ENCODE measurements at places on chromosomes 6 and 20.

- DNase-seq: no peak
Observed at GRCh38 chr6:131281471-131282270, 146.4 kb downstream of the AKAP7 start.

- no peak for DNase-seq
Observed at GRCh38 chr6:127459231-127459641, at the start of gene KIAA0408. TSS of gene KIAA0408 (minus strand) at chr6:127459389. CDS start at chr6:127453981, 5,408 bp downstream.

DNA sequence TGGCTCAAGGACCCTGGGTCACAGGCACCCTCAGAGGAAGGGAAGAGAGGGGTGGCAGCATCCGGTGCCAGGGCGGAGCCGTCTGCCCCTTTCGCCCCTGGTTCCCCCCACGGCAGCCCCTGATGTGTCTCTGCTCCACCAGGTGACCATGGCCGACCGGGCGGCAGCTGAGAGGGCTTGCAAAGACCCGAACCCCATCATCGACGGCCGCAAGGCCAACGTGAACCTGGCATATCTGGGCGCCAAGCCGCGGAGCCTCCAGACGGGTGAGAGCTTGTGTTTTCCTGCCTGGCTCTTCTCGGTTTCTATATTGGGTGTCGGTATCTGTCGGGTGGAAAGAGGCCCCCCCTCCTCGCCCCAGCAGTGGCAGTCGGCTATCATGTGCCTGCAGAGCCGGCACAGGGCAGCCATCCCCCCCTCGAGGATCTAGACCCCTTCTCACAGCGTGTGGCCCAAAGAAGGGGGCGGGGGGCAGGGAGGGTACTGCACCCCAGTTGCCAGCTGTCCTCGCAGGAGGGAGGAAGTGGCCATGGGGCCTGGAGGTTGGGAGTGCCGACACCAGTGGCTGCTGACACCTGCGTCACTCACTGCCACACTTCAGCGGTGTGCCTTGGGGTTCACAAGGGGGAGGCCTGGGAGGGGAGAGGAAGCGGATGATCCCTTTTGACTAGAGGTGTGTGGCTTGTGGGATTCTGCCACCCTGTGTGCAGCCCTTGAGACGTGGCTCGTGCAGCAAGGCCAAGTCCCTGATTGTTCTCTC is 1.5 kb downstream of the RBM38 start:
- DNase-seq: no peak

DNA sequence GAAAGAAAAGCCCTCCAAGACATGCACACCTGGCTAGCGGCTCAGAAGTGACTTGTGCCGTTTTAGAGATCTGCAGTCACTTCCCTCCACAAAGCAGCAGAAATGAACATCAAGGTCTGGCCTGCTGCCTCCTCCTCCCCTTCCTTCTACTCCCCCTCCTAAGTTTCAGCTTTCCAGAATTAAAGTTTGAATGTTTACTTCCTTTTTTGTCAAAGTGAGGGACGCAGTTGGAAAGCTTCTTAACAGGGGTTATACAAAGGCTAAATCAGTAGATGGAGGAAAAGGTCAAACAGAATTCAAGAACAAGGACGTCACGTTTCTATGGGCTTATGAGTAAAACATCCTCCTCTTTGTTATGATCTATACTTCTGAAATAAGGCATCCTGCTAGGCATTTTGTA is 227.7 kb downstream of the SLC35F1 start:
- DNase-seq: no peak

- no peak for DNase-seq
Observed at GRCh38 chr6:113763311-113763766, 93.8 kb upstream of the MARCKS start.

DNA sequence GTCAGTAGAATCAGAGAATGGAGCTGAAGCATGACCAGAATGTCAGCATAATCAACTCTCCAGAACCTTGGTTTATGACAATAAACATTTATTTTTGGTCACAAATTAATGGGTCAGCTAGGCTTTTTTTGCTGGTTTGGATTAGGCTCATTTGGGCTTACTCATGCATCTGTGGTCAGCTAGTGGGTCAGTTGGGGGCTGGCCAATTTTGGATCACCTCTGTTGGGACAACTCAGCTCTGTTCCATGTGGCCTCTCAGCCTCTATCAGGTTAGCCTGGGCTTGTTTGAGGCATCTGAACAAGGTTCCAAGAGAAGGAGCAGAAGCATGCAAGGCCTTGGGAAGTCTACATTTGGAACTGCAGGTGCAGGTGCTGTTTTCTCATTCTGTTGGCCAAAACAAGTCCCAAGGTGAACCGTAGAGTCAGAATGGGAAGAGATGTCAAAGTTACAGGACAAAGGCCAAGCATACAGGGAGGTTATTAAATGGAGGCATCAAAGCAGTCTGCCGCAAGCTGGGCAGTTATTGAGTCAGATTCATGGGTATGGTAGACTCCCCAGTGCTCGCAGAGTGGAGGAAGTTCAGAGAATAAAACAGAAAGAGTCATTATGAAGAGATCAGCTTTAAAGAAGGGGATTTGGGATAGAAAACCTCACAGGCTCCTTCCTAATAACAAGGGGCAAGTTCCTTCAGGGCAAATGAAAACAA is 173.0 kb downstream of the PLCB4 start:
- no peak for DNase-seq

- DNase-seq: peak; percentile 30
Observed at GRCh38 chr20:36585410-36586125, 12.2 kb downstream of the TGIF2 start.

GRCh38 chr6:156849806-156850205 is 72.6 kb downstream of the ARID1B start:
- DNase-seq: no peak

DNA sequence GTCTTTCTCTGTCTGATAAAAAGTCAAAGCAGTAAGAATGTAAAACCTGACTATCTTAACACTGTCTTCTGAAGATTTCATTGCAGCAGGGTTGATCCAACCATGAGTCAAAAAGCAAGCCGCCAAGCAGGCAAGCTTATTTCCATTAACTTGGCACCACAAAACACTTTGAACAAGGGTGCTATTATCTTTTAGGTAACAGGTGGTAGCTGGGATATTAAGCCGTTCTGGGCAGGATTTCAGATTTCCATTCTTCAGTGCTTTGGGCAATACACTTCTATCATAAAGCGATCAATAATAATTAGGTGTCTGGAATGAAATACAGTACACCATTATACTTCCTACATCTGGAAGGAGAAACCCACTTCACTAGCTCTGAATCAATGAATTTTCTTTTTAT is 181.9 kb downstream of the TBC1D7 start:
- no peak for DNase-seq

DNA sequence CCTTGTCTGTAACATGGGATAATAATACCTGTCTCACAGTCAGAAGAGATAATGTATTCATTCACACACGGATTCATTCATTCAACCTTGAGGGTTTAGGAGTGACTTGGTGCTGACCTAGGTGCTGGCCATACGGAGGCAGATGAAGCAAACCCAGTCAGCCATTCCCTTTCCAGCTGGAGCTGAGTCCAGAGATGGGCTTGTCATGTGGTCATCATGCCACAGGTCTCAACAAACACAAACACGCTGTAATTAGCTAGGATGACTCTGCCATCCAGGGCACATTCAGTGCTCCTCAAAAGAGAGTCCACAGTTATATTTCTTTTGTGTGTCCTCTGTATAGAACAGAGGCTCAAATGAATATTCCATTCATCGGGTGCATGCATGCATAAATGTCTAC is 19.5 kb upstream of the PRELID3B start:
- no peak for DNase-seq

DNA sequence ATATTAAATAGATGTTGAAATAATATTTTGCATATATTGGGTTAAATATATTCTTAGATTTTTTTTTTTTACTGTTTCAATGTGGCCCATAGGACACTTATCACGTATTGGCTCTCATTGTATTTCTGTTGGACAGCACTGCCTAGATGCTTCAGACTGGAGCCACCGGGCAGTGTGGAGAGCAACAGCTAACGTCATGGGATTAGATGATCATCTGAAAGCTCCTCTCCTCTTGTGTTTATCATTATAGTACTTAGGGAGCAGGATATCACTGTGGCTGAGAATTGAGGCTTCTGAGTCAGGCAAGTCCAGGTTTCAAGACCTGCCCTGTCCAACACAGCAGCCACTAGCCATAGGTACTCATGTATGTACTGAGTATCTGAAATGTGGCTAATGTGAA is 87.4 kb downstream of the ZHX3 start:
- no peak for DNase-seq

GRCh38 chr20:58312836-58313235 is 3.3 kb downstream of the RAB22A start:
- no peak for DNase-seq

GRCh38 chr20:63455568-63455859 is 16.9 kb downstream of the KCNQ2 start:
- no peak for DNase-seq

DNA sequence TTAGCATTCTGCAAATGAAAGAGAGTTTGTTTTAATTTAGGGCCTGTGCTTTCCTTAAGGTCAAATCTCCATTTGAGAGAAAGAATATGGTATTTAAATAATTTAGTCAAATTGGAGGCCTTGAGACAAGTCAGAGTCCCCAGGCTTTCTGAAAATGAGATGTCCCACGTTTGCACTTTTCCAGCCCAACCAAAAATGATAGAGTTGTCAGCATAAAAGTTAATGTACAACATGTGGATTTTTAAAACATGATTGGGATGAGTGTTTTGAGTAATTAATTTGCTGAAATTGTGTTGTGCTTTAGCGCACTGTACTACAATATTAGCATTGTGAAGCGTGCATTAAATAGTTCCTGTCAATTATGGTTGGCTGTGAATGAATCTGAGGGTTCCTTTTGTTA is 10.0 kb downstream of the CD83 start:
- no peak for DNase-seq

DNA sequence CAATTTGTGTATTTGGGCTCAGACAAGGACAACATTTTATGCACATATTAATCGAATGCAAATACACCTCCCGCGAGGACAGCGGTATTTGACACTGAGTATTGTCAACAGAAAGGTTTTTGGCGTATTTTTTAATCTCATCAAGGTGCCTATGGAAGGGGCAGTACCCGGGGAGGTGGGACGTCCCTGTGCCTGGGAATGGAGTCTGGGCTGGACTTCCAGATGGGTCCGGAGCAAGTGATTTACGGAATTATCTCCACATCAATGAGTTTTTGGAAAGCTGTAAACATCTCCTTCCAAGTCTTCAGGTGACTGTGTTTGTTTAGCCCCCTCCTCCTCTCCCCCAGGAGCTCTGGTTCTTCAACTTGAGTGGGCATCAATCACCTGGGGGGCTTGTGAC is 39.8 kb downstream of the PRR18 start:
- no peak for DNase-seq

GRCh38 chr6:85047818-85048217 is 283.4 kb upstream of the TBX18 start:
- no peak for DNase-seq

- no peak for DNase-seq
Observed at GRCh38 chr6:158322724-158323560, 10.7 kb downstream of the TULP4 start.

DNA sequence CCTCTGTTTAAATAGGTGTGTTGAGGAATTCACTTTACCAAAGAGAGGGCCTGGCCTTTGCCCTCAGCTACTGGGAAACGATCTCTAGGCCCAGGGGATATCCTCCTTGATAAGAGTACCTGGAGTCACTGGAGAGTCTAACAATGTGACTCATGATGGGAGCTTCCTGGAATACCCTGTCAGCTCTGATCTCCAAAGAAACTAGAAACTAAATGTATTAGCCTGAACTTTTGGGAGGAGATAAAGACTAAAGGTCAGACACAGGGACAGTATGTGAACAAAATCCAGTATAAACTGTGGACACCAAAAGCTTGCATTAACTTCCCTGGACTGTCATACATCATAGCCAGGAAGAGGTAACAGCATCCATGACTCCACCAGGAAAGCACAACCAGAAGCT is 148.5 kb downstream of the RNGTT start:
- no peak for DNase-seq

DNA sequence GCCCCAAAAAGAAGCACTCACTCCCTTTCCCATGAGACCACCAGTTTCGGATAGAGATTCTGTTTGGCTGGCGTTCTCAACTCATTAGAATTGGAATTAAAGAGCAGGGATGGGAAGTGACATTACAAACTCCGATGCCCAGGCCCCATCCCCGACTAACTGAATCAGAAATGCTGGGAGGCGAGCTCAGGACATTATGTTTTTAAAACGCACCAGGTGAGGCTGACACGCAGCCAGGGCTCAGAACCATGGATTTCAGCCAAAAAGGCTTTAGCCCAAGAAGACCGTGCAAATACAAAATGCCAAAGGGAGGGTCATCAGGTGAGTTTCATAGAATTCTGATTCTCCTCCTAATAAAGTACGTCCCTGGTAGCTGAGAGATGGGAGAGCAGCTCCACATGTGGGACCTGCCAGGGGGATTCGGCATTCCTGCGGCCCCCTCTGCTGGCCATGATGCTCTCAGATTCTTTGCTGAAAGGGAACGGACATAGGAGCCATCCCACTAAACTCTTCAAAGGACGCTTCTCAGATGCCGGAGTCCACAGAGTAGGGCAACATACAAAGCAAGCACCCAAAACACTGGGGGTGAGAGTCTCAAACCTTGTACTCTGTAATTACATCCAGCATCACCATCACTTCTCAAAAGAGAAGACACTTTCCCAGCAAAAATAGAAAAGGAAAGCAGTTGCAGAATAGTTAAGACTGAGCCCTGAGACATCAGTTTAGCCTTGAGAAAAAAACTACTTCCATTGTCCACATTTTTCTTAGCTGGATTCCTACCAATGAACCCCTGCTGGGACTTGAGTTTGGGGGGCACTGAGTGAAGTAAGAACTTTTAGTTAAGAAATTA is 205.2 kb downstream of the BMP7 start:
- DNase-seq: no peak

GRCh38 chr6:90574610-90575009 is 12.3 kb downstream of the MAP3K7 start:
- DNase-seq: no peak

GRCh38 chr6:161415302-161415855 is 141.5 kb upstream of the AGPAT4 start:
- no peak for DNase-seq

GRCh38 chr6:14796974-14797762 is 448.7 kb upstream of the JARID2 start:
- DNase-seq: no peak

DNA sequence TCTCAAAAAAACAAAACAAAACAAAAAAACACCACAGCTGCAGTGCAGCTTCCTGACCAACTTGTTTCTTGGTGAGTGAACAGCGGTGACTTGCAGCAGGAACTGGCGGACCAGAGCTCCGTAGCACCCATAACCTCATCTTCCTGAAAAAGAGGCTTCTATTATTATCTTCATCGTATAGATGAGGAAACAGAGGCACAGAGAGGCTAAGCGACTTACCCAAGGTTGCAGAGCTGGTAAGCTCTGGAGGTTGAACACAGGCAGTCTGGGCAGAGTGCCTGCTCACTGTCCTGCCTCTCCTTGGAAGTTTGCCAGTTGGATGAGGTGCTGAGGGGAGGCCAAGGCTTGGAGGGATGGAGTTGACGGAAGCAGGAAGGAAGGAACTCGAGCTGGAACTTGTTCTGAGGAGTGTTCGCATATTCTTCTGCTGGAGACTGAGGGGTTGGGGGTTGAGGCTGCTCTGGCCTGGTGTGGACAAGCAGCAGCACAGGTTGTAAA is 47.9 kb upstream of the CCDC167 start:
- DNase-seq: no peak

- DNase-seq: no peak
Observed at GRCh38 chr6:84356907-84357306, 129.5 kb upstream of the CEP162 start.

GRCh38 chr6:15299430-15300131 is 53.7 kb downstream of the JARID2 start:
- DNase-seq: no peak

- DNase-seq: no peak
Observed at GRCh38 chr20:36728986-36729385, 16.9 kb downstream of the NDRG3 start.

Measured in NCI-H187 (cell line).